ENCODE measurements at places on chromosomes 5 and 9. TPM values are rescaled to one million over a fixed set of nuclear protein-coding genes. Genes with fewer than 3 reads are reported as not detected.

RALGPS1 gene
- polyA plus RNA-seq = 3.4 TPM

AJM1 gene
- 0.82 TPM for polyA plus RNA-seq

LCN1 gene
- polyA plus RNA-seq = not detected

NPR3 gene
- polyA plus RNA-seq = not detected

PCDHAC1 gene
- not detected for polyA plus RNA-seq

FGD3 gene
- polyA plus RNA-seq = 46.9 TPM

NTRK2 gene
- not detected for polyA plus RNA-seq

SLC22A4 gene
- polyA plus RNA-seq = not detected

HINT1 gene
- polyA plus RNA-seq = 258 TPM

NINJ1 gene
- polyA plus RNA-seq = 54.0 TPM

TMEM171 gene
- 3.5 TPM for polyA plus RNA-seq
